ENCODE measurements at places on chromosomes 6 and 20.

DNA sequence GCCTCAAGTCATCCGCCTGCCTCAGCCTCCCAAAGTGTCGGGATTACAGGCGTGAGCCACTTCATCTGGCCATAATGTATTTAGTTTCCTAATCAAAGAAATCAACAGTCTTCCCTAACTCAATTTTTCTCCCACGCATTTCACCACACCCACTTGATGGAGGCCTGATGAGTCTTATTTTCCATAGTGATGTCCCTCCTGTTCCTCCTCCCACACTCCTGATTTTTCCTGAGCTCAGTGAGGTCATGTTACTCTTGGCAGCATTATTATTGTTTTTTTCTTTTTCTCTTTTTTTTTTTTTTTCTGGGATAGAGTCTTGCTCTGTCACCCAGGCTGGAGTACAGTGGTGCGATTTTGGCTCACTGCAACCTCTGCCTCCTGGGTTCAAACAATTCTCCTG is 8.9 kb downstream of the ABRACL start:
- H3K4me1 ChIP-seq: no peaks in the 10 kb centered on the region
- no peak for DNase-seq
- no peak overlapping the region for H3K27ac ChIP-seq
- H3K4me3 ChIP-seq: no peak overlapping the region

DNA sequence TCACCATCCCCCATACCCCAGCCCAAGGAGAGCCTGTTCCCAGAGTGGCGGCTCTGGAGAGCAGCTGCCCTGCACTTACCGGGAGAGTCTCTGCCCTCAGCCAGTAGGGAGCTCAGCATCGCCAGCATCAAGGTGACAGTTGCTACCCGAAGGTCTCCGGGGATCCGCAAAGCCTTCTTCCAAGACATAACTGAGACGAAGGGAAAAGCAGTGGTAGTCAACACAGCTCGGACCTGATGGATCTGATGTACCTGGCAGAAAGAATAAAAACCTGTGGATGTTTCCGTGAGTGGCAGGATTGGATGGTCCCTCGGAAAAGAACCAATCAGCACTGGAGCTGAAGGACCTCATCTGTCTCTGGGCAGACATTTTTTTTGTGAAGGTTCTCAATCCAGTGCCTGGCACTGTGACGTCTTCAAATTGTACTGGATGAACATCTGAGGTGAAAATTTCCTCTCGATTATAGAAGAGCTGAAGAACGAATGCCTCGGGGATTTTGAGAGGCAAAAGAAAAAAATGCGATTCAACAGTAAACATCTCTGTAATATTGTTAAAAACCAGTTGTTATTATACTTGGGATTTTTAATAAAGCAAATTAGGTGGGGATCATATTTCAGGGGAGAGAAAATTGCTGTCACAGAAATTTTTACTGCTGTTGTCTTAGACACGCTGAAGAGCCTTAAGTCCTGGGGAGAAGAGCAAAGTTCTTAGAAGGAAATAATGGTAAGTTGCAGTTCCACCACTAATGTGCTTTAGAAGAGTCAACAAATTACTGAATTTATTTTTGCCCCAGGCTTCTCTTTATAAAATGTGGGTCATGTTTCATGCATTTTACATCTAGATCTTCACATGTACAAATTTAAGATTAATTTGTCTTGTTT is at the start of gene HLA-DQB1:
HLA-DQB1 (minus strand) TSS at position 238 of the 881 bp plus-strand sequence; CDS start at position 188, 50 bp downstream.
- no peaks in the 10 kb centered on the region for H3K4me1 ChIP-seq
- DNase-seq: no peak
- H3K27ac ChIP-seq: no peak within 1 kb of the TSS
- H3K27me3 ChIP-seq: no peaks in the 10 kb centered on the region

- no peak for DNase-seq
- peaks cover 16% of the 10 kb centered on the region for H3K4me1 ChIP-seq
- H3K27ac ChIP-seq: no peak overlapping the region
- H3K36me3 ChIP-seq: no peaks in the 10 kb centered on the region
- H3K27me3 ChIP-seq: no peaks in the 10 kb centered on the region
Observed at GRCh38 chr20:56621730-56622129, 7.4 kb upstream of the TFAP2C start.

DNA sequence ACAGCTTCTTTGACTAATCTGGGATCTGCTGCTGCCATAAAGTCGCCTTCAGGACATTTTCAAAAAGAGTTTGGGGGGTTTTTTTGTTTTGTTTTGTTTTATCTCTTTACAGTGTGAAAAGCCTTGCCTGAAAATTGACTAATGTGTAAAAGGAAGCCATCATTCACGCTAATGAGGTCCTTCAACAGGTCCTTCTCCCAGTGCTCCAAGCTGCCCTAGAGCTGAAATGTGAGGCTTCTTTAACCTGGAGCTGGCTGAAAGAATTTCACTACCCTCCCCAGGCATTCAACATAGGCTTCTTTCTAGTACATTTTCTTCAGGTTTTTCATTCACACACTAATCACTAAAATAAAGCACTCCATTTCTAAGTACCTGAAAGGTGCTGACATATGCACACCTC is 145.1 kb upstream of the PRDM1 start:
- DNase-seq: no peak
- H3K4me1 ChIP-seq: no peaks in the 10 kb centered on the region

DNA sequence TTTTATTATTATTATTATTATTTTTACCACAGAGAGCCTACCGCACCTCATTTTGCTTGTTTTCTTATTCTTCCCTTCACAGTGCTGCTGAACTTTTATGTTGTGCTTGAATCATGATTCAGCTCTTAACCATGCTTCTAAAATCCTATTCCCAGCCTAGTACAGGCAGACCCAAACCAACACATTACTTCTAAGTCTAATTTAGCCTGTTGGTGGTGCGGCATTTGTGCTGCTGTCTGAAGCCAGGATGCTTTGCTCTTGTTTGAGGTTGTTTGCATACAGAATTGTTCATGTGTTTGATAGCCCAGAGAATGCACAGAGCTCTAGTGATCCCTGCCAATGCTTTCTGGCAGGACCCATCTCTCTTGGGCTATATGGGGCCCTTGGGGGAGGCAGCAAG is 213.5 kb upstream of the KCNG1 start:
- H3K36me3 ChIP-seq: no peaks in the 10 kb centered on the region
- no peak overlapping the region for H3K4me3 ChIP-seq
- DNase-seq: no peak
- no peaks in the 10 kb centered on the region for H3K27me3 ChIP-seq

GRCh38 chr20:52004018-52004417 is 187.6 kb downstream of the ZFP64 start:
- no peaks in the 10 kb centered on the region for H3K36me3 ChIP-seq
- no peak overlapping the region for H3K4me3 ChIP-seq

- H3K4me3 ChIP-seq: no peak overlapping the region
- H3K36me3 ChIP-seq: no peaks in the 10 kb centered on the region
- H3K4me1 ChIP-seq: peaks cover 18% of the 10 kb centered on the region
- DNase-seq: no peak
- no peaks in the 10 kb centered on the region for H3K27me3 ChIP-seq
Observed at GRCh38 chr20:8972963-8973705, 95.8 kb upstream of the PLCB4 start.

DNA sequence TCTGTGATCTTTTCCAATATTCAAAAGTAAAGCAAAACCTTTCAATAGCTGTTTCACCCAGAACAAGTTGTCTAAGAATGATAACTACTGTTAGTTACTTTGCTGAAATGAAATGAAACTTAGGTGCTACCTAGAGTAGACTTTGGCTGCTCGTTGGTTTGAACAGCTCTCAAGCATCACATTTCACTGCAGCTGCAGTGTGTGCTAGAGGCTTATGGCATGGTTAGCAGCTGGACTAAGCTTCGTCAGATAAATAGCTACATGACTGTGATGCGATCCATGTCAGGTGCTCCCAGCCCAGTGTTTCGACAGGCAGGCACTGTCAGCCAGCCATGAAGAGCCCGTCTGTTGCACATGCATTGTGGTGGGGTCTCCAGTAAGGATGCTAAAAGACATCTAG is 201.1 kb downstream of the TFAP2B start:
- no peak overlapping the region for H3K4me3 ChIP-seq
- no peak for DNase-seq
- H3K4me1 ChIP-seq: no peaks in the 10 kb centered on the region
- no peaks in the 10 kb centered on the region for H3K27me3 ChIP-seq
- no peaks in the 10 kb centered on the region for H3K36me3 ChIP-seq

DNA sequence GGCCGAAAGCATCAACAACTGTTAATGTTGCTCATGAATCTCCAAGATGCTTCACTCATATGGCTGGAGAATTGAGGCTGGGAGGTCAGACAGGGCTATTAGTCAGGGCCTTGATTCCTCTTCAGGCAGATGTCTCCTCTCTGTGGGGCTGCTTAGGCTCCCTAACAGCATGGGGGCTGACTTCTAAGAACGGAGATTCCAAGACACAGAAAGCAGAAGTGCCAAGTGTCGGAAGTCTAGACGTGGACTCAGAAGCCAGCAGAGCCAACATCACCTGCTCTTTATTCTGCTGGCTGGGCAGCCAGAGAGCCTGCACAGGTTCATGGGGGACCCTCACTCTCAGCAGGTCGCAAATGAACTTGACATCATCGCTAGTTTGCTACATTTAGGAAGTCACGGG is 279.8 kb downstream of the CDH26 start:
- peak; percentile 62 for DNase-seq
- no peaks in the 10 kb centered on the region for H3K4me1 ChIP-seq
- H3K36me3 ChIP-seq: no peaks in the 10 kb centered on the region
- H3K4me3 ChIP-seq: no peak overlapping the region

GRCh38 chr6:10528158-10528981 is 7.2 kb downstream of the GCNT2 start:
- peak overlapping the region; percentile 48 for H3K27ac ChIP-seq
- no peaks in the 10 kb centered on the region for H3K36me3 ChIP-seq
- H3K4me1 ChIP-seq: no peaks in the 10 kb centered on the region
- peak overlapping the region; percentile 31 for H3K4me3 ChIP-seq
- DNase-seq: no peak

DNA sequence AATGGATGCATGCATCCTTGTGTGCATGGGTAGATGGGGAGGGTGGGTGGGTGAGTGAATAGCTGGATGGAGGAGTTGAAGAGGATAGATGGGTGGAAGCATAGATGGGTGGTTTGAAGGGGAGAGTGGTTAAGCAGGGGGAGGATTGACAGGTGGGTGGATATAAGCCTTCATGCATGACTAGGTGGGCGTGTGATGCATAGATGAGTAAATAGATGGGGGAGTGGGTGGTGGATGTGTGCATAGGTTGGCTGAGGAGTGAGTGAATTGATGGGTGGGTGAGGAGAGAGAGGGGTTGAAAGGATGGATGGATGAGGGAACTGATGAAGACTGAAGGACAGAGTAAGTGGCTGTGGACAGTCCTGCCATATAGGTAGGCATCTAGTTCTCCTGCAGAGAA is 4.5 kb downstream of the COL11A2 start:
- DNase-seq: no peak
- no peaks in the 10 kb centered on the region for H3K27me3 ChIP-seq
- no peak overlapping the region for H3K4me3 ChIP-seq
- H3K36me3 ChIP-seq: no peaks in the 10 kb centered on the region

DNA sequence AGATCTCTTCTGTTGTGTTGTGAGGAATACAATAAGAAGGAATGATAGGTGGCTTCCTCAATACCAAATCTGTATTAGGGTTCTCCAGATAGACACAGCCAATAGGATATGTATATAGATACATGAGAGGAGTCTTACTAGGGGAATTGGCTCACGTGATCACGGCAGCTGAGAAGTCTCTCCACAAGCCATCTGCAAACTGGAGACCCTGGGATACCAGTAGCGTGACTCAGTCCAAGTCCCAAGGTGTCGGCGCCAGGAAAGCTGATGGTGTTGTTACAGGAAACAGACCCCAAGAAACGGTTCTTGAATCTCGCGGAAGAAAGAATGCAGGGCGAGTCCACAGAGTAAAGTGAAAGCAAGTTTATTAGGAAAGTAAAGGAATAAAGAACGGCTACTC is 61.4 kb downstream of the SYTL3 start:
- no peak for DNase-seq
- no peaks in the 10 kb centered on the region for H3K36me3 ChIP-seq
- H3K4me1 ChIP-seq: peaks cover 22% of the 10 kb centered on the region

GRCh38 chr20:47950124-47950912 is 165.0 kb upstream of the SULF2 start:
- peaks cover 16% of the 10 kb centered on the region for H3K4me1 ChIP-seq
- no peaks in the 10 kb centered on the region for H3K27me3 ChIP-seq
- H3K4me3 ChIP-seq: no peak overlapping the region
- no peaks in the 10 kb centered on the region for H3K36me3 ChIP-seq
- DNase-seq: no peak
- H3K27ac ChIP-seq: no peak overlapping the region

DNA sequence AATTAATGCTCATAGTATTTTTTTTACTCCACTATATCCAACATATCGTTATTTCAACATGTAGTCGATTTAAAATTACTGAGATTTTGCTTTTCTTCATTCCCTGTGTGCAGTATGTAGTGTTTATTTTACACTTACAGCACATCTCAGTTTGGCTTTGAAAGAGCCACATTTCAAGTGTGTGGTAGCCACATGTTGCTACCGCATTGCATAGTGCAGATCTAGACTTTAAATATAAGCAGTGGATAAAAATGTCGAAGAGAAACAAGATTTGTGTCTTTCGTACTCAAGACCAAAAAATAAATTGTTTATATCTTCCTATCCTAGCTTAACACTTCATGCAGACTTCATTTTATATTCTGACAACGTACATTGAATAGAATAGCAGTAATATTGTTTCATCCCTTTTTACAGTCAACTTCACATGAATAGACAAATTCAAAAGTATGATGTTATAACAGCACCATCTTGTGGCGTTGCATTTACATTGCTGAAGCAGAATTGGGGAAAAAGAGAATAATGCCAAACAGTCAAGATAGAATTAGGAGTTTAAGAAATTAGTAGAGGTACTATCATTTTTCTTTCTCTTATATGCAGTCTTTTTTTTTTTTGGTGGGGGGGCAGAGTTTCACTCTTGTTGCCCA is 29.9 kb downstream of the FBXO5 start:
- H3K4me3 ChIP-seq: no peak overlapping the region
- H3K4me1 ChIP-seq: no peaks in the 10 kb centered on the region
- no peak for DNase-seq
